ENCODE measurements at places on chromosomes 3 and 15.

DNA sequence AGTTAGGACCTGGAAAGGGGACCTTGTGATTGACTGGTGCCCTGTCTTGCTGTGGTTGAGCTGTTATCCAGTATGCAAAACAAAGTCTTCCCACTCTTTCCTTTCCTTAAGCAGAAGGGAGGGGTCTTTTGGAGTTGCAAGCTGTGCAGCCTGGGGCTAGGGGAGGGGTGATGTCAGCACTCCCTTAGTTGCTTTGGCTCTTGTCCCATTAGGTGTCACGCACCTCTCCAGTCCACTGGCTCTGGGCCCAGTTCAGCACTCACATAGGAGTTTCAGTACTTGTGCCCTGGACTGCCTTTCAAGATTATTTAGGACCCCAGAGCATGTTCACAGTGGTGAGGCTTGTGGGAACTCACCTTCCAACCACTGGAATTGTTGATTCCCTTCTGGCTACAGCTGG lies 238.5 kb downstream of the DOCK3 start:
- DNase-seq = no peak

DNA sequence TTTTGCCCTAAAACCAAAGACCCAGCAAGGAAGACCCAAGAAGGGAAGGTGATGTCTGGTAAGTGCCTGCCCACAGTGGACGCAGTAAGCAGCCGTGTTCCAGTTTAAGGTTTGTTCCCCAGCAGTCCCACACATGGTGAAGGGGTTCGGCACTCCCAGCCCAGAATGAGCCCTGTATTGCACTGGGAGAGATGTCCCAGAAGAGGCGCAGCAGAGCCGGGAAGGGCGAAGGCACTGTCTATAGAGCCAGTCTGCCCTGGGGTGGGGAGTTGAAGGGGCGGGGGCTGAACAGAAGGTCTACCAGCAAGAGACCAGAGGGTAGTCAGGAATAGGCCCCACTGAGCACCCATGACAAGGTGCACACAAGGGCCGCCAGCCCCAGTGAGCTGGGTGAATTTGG lies 6.4 kb downstream of the TMEM158 start:
- DNase-seq = no peak

DNA sequence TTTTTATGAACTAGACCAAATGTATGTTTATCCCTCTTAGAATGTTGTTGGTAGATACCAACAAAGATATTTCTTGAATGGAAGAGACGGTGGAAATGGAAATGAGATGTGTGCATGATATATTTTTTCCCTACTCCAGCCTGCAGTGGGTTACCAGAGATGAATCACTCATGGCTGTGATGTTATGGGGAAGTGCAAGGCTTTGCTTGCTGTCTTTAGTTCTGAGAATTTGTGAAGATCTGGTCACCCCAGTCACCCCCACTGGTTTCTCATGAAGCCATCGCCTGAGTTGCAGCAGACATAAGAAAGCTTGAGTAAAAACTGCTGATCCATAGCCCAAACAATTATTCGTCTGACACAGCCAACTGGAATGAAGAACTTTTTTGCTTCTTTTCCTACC lies 78.1 kb upstream of the EOMES start:
- peak; percentile 3 for DNase-seq

GRCh38 chr15:41603941-41604911 lies 45.2 kb downstream of the TYRO3 start:
- peak; percentile 19 for DNase-seq

GRCh38 chr15:95869920-95870319 lies 460.6 kb upstream of the NR2F2 start:
- DNase-seq = no peak

Measured in stimulated activated CD8-positive, alpha-beta memory T cell treated with anti-CD3 and anti-CD28 coated beads, Interleukin-4, amount 100 ng/mL, for 24 hours (primary cell).